Stimulated activated CD4-positive, alpha-beta T cell treated with anti-CD3 and anti-CD28 coated beads, Interleukin-1b, Interleukin-23, amount 100 ng/mL, for 48 hours (primary cell): ENCODE measurements at places on chromosomes 2 and 18.
A peak's percentile ranks its signal among the peaks of the same experiment; 100 is the strongest.

DNA sequence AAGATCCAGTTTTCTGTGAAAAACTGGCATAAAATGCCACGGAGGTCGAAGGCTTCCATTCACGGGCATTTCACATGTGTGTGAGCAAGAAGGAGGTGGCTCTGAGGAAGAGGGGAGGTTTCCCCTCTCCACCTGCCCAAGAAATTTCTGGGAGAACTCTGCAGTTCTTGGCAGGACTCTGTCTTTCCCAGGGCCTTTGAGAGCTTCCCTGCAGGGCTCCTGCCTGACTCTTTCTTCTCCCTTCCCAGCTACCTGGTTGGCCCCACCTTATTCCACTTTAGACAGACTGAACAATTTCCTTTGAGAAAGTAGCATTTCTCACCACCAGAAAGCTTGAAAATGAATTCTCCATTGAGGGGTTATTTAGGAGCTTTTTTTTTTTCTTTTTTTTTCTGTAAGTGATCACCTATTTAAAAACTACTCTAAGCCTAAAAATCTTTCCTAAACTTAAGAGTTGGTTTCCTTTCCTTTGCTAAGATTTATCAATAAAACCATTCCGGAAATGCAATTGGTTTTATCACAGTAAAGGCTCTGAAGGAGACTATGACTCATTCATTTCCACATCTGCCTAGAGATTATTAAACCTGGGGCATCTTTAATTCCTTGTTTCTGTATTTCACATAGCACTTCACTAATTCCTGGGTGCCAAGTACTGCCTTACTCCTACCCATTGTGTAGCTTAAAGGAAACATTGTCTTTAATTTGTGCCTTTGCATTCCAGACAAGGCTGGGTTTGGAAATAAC is 59.3 kb downstream of the UNC80 start:
- DNase-seq: no peak

DNA sequence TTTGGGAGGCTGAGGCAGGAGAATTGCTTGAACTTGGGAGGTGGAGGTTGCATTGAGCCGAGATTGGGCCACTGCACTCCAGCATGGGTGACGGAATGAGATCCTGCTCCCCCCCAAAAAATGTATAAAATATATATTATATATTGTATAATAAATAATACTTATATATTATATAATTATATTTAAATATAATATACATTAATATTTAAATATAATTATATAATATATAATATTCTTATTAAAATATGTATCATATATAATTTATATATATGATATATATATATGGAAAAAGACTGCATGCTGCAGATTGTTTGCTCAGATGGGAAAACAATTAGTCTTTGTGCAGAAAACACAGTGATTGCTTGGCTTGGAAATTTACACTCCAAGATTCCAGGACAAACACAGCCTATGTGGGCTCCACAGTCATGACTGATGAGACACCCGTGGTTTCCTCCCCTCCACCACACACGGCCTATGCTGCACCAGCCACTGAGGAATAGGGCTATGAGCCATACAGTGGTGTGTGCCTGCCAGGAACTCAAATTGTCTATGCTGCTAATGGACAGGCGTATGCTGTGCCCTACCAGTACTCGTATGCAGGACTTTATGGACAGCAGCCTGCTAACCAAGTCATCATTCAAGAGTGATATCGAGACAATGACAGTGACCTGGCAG is 30.0 kb downstream of the PMAIP1 start:
- peak; percentile 22 for DNase-seq

GRCh38 chr2:202251494-202251893 is 13.1 kb upstream of the SUMO1 start:
- DNase-seq: no peak

- no peak for DNase-seq
These were observed 36.5 kb downstream of the OSR1 start for GRCh38 chr2:19321946-19322345.

DNA sequence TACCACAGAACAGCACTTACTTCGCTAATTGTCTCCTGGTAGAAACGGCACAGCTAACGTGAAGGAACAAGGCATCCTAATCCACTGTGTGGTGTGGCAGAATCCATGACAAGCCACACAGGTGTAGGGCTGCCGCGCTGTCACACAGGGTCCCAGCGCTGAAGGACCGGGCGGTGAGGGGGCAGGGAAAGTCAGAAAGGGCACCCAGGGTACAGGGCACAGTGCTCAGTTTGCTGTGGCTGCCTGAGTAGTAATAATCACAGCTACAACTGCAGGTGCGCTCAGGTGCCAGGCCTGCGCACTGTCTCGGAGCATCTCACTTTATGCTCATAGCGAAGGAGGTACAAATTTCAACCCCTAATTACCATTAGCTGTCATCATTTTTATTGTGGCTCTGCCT is 55.2 kb upstream of the CAB39 start:
- no peak for DNase-seq

- DNase-seq: no peak
These were observed 136.1 kb upstream of the TMEM200C start for GRCh38 chr18:6031442-6031841.

DNA sequence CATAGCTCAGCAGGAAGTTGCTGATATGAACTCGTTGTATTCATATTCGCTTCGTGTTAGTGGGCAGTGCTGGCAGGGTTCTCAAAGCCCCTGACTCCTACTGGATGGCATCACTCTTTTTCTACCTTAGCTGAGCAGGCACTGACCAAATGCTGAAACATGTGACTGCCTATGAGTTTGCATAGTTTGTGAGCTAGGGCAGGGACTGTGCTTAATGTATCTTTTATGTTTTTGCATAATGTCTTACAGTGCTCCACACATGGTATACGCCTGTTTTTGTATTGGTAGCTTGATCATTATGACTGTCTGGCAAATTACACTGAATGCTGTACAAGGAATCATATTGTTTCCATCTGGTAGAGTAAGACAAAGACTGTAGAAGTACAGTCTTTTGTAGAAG is 305.3 kb downstream of the PARD3B start:
- DNase-seq: no peak

DNA sequence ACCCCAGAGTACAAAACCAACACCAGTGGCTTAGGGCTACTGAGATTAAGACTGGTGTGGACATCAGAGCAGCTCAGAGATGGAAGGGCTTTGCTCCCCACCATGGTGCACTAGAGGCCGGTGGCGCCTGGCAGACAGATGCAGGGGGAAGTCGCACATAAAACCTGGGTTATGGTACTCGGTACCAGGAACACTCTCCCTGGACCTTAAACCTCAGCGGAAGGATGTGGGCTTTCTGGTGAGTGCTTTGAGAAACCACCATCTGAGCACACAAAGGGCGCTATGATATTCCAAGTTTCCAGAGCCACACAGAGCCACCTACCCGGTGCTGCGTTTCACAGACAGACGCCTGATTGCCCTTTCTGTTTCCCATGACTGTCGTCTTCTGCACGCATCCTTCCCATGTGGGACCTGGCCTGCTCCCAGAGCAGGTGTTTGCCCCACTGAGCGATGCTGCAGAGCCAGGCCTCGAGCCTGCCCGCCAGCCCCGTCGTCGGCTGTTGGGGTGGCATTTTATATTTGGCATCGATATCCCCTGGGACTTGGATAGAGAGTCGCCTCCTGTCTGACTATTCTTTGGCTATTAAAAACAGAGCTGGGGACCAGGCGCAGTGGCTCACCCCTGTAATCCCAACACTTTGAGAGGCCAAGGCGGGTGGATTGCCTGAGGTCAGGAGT is 89.5 kb upstream of the ODC1 start:
- DNase-seq: no peak

DNA sequence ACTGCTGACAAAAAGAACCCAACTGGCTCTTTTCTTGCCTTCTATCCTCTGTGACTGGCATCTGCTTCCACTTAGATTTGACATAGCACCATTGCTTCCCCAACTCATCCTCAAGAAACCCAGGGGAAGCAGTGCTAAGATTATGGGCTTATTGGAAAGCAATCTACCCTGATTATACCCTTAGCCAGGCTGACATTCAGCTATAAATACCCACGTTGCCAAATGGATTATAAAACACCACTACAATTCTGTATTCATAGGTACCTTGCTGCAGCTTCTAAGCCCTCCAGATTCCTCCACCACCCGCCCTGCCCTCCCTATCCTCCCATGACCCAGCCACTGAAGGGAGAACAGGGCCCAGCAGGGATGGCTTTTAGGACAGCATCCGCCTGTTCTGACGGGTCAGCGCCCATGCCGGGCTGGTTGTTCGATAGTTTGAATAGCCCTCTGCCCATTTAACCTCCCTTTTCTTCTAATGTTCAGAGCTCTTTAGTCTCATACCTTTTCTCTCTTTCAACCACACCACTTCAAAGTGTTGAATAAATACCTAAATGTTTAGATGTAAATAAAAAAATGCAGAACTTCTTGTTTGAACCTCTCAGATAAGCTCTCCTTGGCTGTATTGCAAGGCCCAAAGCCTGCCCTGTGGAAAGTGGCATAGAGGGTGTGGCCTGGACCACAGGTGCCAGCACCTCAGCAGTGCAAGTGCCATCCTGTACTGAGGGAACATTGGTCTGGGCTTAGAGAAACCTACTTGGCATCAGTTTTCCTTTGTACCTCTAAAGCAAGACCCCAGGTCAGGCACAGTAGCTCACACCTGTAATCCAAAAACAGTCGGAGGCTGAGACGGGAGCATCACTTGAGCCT is 86.6 kb upstream of the RGPD5 start:
- DNase-seq: no peak

- DNase-seq: peak; percentile 60
These were observed 45.5 kb downstream of the CDC42EP3 start for GRCh38 chr2:37625796-37626571.

DNA sequence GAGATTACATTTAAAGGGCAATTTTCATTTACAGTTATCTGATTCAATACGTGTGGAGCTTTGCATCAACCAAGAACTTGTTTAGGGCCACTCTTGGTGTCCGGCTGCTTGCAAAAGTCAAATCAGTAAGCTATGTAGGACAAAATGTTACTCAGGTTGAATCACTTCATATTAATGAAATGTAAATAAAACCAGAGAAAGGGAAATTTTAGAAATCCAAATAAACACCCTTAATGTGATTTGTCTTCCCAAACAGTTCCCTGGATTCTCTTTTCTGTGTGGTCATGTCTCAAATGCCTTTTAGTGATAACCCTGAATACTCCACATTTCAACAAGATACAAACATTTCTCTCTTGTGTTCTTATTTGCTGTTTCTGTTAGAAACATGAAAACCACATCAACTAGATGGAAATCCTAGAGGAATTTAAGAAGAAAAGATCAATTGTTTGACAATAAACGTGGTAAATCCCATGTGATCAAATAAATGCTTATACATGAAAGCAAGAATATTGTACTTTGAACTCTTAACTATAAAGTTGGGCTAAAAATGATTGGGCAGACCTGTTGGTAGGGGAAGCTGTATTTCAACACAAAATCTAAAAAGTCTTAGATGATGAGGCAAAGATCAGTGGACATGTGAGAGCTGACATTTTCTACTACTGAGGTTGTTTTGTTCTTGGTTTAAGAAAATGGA is 101.3 kb downstream of the CDC42EP3 start:
- no peak for DNase-seq

- DNase-seq: no peak
These were observed 124.2 kb downstream of the LPIN1 start for GRCh38 chr2:11870584-11870983.

- DNase-seq: no peak
These were observed 6.4 kb downstream of the BAZ2B start for GRCh38 chr2:159609811-159610549.

- DNase-seq: no peak
These were observed 162.0 kb upstream of the RMP24 start for GRCh38 chr18:35810520-35810919.

DNA sequence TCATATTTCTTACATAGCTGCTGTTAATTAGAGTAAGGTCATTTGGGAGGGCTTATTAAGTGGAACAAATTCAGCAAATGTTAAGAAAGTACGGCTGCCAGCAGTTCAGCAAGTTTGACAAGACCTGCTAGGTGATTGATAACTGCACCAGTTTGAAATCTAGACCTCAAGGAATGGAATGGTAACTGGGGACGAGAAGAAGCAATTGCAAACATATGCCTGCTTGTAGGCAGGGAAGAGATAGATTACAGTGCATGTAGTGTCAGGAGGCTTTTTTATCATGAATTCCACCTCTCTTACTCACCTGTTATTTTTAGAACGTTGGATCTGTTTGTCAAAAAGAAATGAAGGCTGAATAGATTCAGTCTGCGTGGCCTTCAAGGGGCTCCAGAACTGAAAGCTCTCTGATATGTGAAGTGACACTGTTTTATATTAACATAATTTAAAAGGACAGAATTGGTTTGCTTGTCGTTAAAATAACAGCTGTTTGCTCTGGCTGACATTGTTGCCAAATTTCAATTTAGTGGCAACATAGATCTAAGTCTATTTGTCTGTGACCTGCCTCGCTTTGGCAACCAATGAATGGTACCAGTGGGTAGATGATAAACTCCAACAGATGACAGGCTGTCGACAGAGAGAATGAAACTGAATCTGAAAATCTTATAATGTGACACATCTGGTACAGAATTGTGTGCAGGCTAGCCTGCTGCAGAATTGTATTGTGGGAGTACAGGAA is 199.3 kb downstream of the ZNF407 start:
- peak; percentile 8 for DNase-seq

- DNase-seq: no peak
These were observed 61.3 kb upstream of the CSRNP3 start for GRCh38 chr2:165408186-165408585.

DNA sequence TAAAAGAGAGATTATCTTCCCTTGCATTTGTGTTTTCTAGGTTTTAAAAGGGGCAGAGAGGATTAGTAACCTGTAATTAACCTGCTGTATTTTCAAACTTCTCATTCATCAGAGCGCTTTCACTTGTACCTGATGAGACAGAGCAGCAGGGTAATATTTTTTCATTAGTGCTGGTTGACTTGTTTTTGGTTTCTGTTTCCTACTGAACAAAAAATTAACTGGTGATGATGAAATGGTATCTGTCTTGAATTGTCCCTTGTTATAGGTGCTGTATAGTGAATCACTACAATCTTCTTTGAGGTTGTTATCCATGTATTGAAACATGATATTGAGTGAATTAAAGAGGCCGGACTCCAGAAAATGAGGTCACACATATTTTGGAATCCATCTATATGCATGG is 37.9 kb downstream of the CDH20 start:
- DNase-seq: no peak

DNA sequence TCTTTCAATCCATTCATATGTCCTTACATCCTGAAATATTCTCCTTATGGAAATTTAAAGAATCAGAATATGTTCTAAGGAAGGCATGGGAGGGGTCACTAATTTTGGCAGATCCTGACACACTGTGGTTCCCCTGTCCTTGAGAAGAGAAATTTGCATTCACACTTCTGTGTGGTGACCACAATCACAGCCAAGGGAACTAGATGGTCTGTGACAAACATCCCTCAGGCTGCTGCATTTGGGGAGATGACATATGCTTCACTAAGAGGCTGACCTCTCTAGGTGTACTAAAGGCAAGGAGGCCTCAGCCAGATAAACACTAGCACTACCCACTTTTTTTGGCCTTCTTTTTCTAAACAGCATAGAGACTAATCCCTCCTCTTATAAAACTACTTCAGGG is 129.6 kb downstream of the MREG start:
- no peak for DNase-seq

- no peak for DNase-seq
These were observed 105.5 kb upstream of the GLI2 start for GRCh38 chr2:120630031-120630701.
